ENCODE measurements at places on chromosomes 16 and 17.

- no peak for DNase-seq
Observed at GRCh38 chr17:61282377-61282776, 117.3 kb upstream of the TBX2 start.

DNA sequence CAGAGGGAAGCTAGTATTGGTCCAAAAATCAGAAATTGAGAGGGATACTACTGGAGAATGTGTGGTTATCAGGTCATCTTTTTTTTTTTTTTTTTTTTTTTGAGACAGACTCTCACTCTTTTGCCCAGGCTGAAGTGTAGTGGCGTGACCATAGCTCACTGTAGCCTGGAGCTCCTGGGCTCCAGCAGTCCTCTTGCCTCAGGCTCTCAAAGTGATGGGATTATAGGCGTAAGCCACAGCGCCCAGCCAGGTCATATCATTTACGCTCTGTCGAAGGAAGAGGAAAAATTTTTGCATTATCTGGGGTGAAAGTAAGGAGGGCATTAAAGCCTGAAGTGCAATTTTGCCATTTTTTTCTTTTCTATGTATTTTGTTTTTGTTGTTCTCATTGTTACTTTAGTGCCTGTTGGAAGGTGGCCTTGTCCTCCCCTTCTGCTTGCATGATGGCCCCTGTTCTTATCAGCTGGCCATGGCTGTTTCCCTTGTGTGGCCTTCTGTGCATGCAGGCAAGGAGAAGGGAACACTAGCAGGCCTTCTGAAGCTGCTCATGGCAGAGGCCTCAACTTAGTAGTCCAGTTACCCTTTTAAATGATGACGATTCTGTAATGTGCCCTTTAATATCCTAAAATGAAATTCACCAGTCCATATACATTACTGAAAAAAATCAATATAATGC, 118.3 kb downstream of the SPECC1 start:
- no peak for DNase-seq

DNA sequence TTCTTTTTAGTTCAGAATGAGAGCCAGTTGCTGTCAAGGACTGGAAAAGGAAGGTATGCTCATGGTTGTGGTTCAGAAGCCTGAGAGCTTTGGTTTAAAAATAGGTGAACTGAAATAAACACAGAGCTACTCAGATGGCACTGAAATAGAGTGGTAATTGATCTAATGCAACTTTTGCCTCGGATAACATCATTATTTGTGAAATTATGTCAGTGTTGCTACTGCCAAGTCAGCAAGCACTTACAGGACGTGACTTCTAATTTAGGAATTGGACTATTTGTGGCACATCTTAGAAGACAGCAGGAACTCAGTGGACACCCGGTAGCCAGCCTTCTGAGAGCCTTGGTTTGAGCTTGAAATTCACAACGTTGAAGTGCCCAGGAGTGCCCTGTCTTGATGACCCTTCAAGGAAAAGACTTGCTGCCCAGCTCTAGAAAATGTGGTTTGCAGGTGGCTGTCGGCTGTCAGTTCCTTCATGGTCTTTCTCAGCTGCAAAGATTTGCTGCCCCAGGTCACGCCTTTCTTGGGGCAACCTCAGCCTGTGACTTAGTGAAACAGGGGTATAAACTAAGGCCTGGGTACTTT, 42.0 kb upstream of the XYLT1 start:
- DNase-seq, result no peak

DNA sequence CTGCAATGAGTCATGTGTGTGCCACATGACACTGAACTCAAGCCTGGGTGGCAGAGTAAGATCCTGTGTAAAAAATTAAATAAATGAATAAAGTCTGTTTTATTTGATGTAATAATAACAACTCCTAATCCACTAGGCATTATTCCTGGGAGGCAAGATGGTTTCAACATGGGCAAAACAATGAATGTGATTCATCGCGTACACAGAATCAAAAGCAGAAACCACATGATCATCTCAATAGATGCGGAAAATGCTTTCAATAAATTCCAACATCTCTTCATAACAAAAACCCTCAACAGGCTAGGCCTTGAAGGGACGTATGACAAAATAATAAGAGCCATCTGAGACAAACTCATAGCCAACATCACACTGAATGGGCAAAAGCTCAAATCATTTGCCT, 195.4 kb downstream of the CDH11 start:
- DNase-seq, result no peak

DNA sequence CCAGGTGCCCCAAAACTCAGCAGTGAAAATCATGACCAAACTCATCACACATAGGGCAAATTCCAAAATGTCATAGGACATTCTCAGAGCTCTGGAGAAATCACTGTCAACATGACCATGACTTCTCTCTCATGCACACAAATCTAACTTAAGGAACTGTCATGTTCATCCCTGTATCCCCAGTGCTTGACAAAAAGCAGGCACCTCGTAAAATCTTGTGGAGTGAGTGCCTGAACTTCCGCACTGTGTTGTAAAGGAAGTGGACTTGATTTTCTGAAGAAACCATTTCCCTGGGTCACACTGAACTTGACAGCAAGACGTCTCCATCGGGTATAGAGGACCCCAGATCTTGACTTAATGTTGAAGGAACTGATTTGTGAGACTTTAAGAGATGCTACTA, 2.8 kb downstream of the KRT37 start:
- DNase-seq, result no peak

Measured in stimulated activated CD8-positive, alpha-beta memory T cell treated with anti-CD3 and anti-CD28 coated beads, Interleukin-12 subunit alpha, Interleukin-12 subunit beta, amount 100 ng/mL, for 4 hours (primary cell).